T-helper 1 cell (primary cell): ENCODE measurements at places on chromosomes 1 and 21.
A peak's percentile ranks its signal among the peaks of the same experiment; 100 is the strongest.

GRCh38 chr21:36004441-36004840 lies 55.9 kb downstream of the SETD4 start:
- no peak for DNase-seq

GRCh38 chr21:36297938-36298572 lies 21.9 kb upstream of the MORC3 start:
- peak; percentile 53 for DNase-seq

GRCh38 chr21:45769294-45769693 lies 125.8 kb downstream of the PCBP3 start:
- no peak for DNase-seq

GRCh38 chr1:162996261-162996660 lies 72.9 kb upstream of the RGS4 start:
- no peak for DNase-seq

- DNase-seq, result no peak
These were observed 465.7 kb downstream of the USP25 start for GRCh38 chr21:16195538-16195910.

DNA sequence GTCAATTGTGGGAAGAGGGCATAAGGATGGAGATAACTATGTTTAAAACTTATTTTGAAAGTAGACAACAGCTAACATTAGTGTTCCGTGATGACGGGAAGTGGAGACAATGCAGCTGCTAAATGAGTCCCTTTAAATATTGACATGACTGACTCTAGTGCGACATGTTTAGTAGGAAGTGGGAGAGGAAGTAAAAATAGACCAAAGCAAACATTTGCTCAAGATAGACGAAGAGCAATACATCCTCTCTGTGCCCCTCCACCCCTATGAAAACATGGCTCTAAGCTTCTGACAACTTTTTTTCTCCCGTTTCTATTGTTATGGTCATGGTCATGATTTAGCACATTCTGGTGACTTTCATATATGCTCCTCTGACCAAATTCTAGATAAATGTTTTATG lies 60.0 kb upstream of the HMCN1 start:
- DNase-seq, result no peak

DNA sequence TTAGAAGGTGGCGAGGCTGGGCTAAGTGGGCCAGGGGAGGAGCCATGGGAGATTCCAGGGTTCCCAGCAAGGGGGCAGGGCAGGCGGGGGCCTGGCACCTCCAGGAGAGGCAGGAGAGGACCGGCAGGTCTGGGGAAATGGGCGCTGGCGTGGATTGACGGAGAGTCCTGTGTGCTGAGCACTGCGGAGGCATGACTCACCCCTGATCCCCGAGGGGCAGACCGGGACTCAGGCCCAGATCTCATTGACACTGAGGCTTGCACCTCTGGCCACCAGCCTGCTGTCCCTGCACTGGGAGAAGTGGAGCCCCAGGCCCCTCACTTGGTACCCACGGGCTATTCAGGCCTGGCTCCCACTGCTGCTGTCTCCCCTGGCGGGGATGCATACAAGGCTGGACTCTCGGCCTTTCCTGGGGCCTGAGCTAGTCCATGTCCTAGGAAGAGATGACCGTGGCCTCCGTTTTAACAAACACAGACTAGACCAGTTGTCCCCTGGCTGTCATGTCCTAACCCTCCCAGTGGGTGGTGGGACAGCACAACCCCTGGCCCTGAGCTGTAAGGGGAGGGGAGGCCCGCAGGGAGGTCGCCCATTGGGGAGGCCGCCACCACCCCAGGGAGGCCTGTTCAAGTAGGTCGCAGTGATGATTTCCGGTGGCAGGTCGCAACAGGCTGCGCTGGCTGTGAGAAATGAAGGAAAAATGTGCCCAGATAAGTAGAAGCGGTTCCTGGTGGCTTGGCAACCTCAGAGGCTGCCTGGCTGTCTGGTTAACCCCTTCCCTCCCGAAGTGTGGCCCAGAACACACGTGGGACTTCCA lies 39.7 kb downstream of the RIPK4 start:
- DNase-seq, result no peak

GRCh38 chr21:40830836-40831235 lies 16.1 kb downstream of the DSCAM start:
- no peak for DNase-seq

- DNase-seq, result no peak
These were observed 5.6 kb upstream of the ADAMTSL4 start for GRCh38 chr1:150543500-150544143.

- no peak for DNase-seq
These were observed 120.4 kb upstream of the SLC25A33 start for GRCh38 chr1:9418851-9419250.

GRCh38 chr1:187999973-188000372 lies 1171.2 kb downstream of the PLA2G4A start:
- no peak for DNase-seq

DNA sequence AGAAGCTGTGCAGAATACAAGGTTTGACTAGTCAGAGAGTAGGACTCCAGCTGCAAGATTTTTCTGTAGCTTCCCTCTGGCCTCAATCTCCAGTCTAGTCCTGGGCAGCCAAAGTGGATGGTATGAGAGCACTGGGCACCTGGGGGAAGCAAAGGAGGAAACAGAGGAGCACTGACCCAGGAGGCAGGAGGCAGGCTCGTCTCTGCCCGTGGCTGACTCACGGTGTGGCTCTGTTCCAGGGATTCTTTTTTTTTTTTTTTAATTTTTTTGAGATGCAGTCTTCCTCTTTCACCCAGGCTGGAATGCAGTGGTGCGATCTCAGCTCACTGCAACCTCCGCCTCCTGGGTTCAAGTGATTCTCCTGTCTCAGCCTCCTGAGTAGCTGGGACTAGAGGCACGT lies 4.1 kb upstream of the NPPB start:
- no peak for DNase-seq

GRCh38 chr1:17207966-17208418 lies 3.1 kb downstream of the PADI1 start:
- no peak for DNase-seq

- DNase-seq, result no peak
These were observed 4.2 kb upstream of the CCDC28B start for GRCh38 chr1:32195972-32196823.
